Activated CD8-positive, alpha-beta memory T cell treated with anti-CD3 and anti-CD28 coated beads for 48 hours (primary cell): ENCODE measurements at places on chromosomes 6 and 20.

- DNase-seq, result no peak
These were observed 7.1 kb downstream of the GJA1 start for GRCh38 chr6:121442576-121442975.

GRCh38 chr6:100612094-100612493 is 147.4 kb upstream of the SIM1 start:
- DNase-seq, result no peak

DNA sequence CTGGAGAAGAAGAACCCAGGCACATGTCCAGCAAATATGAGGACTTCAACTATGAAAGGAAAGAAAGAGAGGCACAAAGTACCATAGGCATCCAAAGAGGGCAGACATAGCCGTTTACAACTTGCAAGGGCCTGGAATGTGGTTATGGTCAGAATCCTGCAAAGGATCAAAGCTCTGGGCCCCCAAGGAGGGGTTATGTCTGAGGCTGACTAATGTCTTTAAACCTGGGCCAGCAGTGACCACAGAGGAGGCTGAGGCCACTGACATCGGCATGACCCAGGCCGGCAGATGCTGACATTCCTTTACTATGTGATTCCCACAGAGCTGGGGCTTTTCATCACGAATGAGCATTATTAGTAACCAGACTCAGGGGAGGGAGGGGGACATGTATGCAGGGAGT is 861.1 kb downstream of the DHX35 start:
- DNase-seq, result no peak

GRCh38 chr6:106122938-106123656 is 37.0 kb downstream of the PRDM1 start:
- no peak for DNase-seq

- no peak for DNase-seq
These were observed 862 bp downstream of the UCKL1 start for GRCh38 chr20:63955281-63955826.

- no peak for DNase-seq
These were observed 82.6 kb upstream of the DST start for GRCh38 chr6:56725254-56725653.

GRCh38 chr20:49766979-49767521 is 45.6 kb upstream of the SLC9A8 start:
- DNase-seq, result no peak

DNA sequence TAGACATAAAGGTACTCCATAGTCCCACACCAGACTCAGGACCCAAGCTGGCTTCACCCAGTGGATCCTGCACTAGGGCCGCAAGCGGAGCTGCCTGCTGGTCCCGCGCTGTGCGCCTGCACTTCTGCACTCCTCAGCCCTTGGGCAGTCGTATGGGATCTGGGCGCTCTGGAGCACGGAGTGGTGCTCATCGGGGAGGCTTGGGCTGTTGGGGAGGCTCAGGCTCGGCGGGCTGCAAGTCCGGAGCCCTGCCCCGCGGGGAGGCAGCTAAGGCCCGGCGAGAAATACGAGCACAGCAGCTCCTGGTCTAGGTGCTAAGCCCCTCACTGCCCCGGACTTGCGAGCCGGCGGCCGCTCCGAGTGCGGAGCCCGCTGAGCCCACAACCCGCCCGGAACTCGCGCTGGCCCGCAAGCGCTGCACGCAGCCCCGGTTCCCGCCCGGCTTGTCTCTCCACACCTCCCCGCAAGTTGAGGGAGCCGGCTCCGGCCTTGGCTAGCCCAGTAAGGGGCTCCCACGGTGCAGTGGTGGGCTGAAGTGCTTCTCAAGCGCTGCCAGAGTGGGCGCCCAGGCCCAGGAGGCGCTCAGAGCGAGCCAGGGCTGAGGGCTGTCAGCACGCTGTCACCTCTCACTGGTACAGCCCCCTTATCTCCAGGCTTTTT is 33.4 kb upstream of the GCNT2 start:
- no peak for DNase-seq

- no peak for DNase-seq
These were observed 827.5 kb upstream of the CITED2 start for GRCh38 chr6:140201787-140202458.

DNA sequence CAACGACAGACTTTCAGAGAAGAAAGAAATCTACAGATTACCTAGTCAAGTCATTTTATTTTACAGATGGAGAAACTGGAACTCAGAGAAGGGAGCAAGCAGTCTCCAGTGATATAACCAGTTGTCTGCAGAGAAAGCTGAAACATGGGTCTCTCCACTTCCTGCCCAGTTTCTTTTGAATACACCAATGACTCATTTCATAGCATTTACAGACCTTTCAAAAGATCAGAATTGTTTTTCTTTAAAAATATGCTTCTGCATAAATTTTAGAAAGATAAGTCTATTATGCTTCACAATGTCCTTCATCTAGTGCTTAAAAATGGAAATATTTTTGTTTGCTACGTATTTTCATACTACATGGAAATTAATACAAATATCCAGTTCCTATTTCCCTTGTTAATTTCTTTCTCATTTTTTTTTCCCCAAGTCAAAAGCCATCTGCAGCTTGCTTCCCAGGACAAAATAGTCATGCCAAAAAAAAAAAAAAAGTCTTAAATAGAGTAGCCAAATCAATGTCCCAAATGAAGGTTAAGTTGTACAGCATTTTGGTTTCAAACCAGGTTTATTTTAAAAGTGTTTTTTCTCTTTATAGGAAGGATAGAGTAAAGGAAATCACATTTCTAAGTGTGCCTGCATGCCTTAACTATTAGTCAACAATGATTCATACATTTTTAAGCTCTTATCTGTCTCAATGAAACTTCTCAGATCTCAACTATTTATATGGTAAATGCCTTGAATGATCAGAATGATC is 36.9 kb downstream of the ARHGAP18 start:
- DNase-seq, result no peak

DNA sequence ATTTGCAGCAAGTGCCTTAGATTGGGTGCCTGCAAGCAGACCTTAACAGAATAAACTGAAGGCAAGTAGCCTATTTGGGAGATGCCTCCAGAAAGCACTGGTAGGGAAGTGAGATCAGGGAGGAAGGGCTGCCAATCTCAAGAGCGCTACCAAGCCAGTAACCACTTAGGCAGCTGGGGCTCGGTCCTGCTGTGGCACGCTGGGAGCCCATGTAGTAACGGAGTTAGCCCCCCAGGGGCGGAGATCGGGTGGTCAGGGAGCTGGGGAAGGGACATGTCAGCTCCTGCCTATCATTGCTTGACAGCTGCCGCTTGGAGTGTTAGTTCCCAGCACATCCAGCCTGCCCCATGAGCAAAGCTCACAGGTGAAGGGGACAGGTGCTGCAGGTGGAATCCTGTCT is 127.0 kb downstream of the CEBPB start:
- no peak for DNase-seq

GRCh38 chr20:38260378-38261053 is at the start of gene KIAA1755:
KIAA1755 (minus strand) TSS chr20:38260735; CDS start chr20:38260500, 235 bp downstream.
- DNase-seq, result no peak

GRCh38 chr6:143679041-143679440 is 1.3 kb downstream of the PHACTR2 start:
- DNase-seq, result no peak

DNA sequence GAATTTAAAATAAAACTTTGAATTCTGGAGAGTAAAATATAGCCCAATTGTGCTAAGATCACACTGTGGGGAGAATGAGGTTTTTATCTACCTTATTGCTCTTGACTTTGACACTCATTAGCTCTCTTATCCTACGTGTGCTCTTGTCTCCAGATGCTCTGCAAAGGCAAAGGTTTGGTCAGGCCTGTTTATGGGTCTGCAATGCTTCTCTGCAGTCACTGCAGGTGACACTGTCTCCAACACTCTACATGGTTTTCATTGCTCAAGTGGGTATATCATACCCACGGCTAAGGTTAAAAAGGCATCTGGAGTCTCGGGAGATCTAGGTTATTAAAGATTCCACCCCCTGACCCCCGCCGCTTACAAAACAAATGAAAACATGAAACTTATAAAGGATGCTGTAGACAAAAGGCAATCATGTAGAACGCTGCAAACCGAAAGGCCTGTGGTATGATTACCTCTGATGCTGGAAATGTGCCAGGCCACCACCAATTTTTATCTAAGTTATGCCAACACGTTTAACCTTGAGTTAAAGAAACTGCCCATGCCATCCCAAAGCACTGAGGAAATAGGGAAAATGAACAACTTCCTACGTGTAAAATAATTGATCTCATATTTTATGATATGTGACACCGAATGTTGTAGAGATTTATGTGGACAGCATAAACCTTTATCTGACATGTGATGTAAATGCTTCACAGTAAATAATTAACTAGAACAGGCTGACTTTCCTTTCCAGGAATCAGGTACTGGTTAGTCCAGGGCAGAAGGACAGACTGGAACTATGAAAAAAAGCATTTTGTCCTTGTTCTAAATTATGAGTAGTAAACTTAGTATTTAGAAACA is 238.2 kb upstream of the NOX3 start:
- no peak for DNase-seq

DNA sequence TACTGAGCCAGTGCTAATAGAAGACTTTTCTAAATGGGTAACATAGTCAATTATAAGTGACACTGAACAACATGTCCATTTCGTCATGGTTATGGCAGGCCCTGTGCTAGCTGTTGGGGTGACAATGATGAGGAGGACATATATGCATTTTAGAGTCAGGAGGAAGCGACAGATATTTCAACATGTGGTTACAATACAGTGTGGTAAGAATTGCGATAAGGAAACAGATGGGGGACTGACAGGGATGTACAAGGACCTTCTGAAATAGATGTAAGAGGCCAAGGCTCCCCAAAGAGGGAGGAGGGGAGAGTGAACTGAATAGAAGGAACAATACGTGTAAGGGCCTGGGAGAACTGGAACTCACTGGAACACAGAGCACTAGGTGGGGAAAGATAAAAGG is 11.7 kb downstream of the MMP24 start:
- DNase-seq, result no peak

DNA sequence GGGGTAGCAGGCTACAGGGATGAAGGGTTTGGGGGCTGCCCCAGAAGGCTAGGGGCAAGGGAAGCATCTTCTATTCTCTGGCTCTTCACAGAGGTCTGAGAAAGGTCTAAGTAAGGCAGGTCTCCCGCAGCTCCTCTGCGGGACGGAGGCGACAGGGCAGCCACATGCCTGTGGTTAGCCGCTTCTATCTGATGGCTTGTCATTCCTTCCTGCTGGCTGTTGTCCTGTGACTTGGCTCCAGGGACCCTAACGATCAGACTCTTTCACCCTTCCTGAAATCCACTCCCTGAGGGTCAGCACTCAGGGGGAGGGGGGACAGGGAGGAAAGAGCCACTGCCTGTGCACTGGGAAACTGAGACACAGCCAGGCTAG is 673 bp downstream of the CST7 start:
- no peak for DNase-seq

DNA sequence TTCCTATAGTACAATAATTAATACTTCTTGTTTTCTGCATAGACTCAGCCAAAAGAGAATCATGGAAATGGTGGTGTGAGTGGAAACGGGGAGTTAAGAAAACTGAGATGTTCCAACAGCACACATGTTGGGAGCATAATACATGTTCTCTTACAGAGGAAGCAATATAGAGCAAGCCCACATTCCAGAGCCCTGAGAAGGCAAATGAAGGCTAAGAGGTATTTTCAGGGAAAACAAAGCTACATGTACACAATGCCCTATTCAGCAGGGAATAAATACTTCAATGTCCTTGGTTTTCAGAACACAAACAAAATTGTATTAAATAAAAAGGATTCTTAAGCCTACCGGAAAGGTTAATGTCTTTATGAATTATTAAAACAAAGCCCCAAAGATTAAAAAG is 35.1 kb upstream of the SMIM8 start:
- no peak for DNase-seq

DNA sequence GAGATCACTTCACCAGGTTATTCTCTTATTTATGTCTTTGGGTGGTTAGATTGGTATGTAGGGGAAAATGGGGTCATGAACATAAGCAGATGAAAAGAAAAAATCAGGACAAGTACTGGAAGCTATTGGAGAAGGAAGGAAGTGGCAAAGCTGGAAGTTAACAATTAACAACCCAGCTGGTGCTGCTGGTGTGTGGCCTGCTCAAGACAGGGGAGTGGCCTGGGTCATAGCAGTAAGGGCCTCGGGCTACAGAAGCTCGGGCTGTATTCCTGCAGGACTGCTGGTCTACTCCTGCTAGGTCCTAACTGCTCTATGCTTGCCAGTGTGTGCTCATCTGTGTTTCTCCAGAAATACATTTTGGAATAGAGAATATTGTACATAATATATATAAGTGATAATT is 19.6 kb downstream of the MYLIP start:
- DNase-seq, result no peak

GRCh38 chr20:19320005-19320404 is 107.6 kb downstream of the SLC24A3 start:
- no peak for DNase-seq

DNA sequence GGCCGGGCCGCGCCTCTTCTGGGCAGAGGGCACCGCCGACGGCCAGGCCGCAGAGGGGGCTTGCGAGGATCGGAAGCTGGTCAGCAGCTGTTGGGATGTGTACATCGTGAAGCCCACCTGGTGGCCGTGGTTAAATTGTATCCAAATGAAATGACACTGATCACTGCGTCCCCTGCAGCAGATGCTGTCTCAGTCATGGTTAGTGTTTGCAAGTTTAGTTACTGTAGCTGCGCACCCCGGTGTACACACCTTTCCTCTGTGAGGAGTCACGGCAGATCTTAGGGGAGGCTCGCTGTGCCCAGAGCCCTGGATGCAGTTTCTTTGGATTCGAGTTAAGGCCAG is 653 bp downstream of the NAA20 start:
- no peak for DNase-seq

DNA sequence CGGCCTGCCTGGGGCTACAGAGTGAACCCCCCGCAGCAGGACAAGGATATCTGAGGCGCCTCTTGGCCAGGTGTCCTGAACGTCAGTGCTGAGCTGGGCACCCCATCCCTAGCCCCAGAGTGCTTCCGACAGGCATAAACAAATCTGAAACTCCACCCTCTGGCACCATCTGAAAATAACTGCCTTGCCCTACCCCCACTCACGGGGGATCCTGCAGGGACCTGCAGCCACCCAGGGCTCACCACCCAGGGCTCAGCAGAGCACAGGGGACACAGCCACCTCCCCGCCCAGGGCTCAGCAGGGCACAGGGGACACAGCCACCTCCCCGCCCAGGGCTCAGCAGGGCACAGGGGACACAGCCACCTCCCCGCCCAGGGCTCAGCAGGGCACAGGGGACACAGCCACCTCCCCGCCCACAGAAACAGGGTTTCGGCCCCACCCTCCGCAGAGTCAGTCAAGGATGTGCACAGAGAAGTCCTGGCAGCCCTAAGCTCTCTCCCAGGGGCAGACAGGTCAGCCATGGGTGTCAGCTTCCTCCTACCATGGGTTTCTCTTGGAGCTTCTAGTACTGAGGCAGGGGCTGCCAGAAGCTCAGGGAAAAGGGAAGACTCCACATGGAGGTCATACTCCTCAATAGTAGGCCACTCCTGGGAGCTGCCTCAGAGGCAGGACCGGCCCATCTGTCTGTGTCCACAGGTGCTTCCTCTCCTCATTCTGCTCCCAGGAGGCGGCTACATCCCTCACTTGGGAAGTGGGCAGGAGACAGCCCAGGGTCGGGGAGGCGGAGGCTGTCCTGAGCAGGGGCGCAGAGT is 4.6 kb downstream of the UCKL1 start:
- DNase-seq, result no peak

GRCh38 chr20:17557675-17558006 is 12.2 kb upstream of the DSTN start:
- no peak for DNase-seq

- DNase-seq, result no peak
These were observed 12.1 kb downstream of the SS18L1 start for GRCh38 chr20:62155428-62156253.

- DNase-seq, result no peak
These were observed 77.9 kb upstream of the CITED2 start for GRCh38 chr6:139452148-139452876.
